ENCODE measurements at places on chromosomes 1 and 21. TPM values are rescaled to one million over a fixed set of nuclear protein-coding genes. Genes with fewer than 3 reads are reported as not detected.

DNA sequence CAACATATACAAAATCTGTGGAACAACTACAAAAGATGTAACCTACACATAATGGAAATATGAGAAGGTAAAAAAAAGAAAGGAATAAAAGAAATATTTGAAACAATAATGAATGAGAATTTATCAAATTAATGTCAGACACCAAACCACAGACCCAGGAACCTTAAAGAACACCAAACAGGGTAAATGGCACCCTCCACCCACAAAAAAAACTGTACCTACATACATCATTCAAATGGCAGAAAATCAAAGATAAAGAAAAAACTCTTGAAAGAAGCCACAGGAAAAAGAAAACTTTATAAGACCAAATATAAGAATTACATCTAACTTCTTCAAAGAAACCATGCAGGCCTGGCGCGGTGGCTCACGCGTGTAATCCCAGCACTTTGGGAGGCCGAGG is 54.0 kb downstream of the IL12RB2 start:
- no peaks in the 10 kb centered on the region for H3K36me3 ChIP-seq
- DNase-seq = no peak
- no peak overlapping the region for H3K27ac ChIP-seq
- H3K27me3 ChIP-seq = no peaks in the 10 kb centered on the region
- no peaks in the 10 kb centered on the region for H3K4me1 ChIP-seq

GRCh38 chr1:68107771-68108170 is 57.3 kb upstream of the DIRAS3 start:
- DNase-seq = no peak
- H3K27me3 ChIP-seq = no peaks in the 10 kb centered on the region
- no peak overlapping the region for H3K27ac ChIP-seq
- no peaks in the 10 kb centered on the region for H3K4me1 ChIP-seq
- no peaks in the 10 kb centered on the region for H3K36me3 ChIP-seq
- H3K4me3 ChIP-seq = no peak overlapping the region

GRCh38 chr1:14598007-14598497 is 433 bp upstream of the KAZN start:
- H3K4me3 ChIP-seq = peak overlapping the region; percentile 30
- no peaks in the 10 kb centered on the region for H3K36me3 ChIP-seq
- H3K27ac ChIP-seq = no peak overlapping the region
- peaks cover 8% of the 10 kb centered on the region for H3K27me3 ChIP-seq
- DNase-seq = no peak

GRCh38 chr1:191592039-191592438 is 566.2 kb upstream of the RGS18 start:
- no peak overlapping the region for H3K27ac ChIP-seq
- no peaks in the 10 kb centered on the region for H3K4me1 ChIP-seq
- no peaks in the 10 kb centered on the region for H3K36me3 ChIP-seq
- H3K27me3 ChIP-seq = no peaks in the 10 kb centered on the region

DNA sequence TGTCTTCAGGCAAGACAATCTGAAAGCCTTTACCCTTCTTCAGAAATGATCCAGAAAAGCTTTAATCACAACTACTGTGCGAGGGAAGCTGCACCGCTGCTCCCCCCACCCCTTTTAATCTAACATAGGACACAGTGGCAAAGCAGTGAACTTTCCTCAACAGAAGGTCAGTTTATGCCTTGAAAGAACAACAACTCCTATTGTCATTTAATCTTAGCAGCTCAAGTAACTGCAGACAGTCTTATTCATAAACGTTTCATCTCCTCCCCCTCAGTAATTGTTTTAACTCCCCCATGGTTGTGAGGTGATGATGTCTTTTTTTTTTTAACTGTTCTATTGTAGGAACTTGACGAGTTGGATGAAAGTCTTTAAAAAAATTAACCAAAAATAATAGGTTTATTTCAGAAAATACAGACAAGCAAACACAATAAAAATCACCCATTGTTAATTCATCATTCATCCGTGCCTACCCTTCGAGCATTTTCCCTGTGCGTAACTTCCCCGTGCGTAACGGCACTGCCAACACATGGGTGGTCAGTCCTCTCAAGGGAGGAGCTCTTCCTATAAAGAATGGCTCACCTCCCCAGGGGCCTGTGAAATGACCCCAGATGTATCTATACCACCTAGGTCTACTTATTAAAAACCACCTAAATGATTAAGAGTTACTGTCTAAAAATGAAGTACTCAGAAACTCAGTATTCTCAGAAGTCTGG is 3.3 kb upstream of the ADAR start:
- H3K27ac ChIP-seq = no peak overlapping the region
- H3K4me3 ChIP-seq = no peak overlapping the region
- H3K4me1 ChIP-seq = peaks cover 23% of the 10 kb centered on the region
- H3K36me3 ChIP-seq = no peaks in the 10 kb centered on the region
- no peak for DNase-seq

DNA sequence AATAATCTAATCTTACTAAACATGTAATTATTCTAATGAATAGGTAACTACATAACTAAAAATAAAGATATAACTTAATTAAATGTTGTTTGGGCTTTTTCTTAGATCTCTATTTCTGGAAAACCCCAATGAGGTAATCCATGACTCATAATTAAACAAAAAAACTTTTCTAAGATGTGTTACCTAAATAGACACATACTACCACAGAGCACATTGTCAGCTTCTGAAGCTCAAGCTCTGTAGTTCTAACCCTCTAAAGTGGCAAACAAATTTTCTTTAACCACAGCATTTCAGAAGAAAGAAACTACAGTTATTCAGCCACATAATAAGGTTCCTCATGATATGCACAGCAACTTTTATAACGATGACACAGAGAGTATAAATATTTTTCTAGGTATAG is 4.2 kb downstream of the OR6K3 start:
- H3K4me1 ChIP-seq = no peaks in the 10 kb centered on the region
- no peak overlapping the region for H3K4me3 ChIP-seq
- H3K27me3 ChIP-seq = no peaks in the 10 kb centered on the region
- DNase-seq = no peak
- no peaks in the 10 kb centered on the region for H3K36me3 ChIP-seq

DNA sequence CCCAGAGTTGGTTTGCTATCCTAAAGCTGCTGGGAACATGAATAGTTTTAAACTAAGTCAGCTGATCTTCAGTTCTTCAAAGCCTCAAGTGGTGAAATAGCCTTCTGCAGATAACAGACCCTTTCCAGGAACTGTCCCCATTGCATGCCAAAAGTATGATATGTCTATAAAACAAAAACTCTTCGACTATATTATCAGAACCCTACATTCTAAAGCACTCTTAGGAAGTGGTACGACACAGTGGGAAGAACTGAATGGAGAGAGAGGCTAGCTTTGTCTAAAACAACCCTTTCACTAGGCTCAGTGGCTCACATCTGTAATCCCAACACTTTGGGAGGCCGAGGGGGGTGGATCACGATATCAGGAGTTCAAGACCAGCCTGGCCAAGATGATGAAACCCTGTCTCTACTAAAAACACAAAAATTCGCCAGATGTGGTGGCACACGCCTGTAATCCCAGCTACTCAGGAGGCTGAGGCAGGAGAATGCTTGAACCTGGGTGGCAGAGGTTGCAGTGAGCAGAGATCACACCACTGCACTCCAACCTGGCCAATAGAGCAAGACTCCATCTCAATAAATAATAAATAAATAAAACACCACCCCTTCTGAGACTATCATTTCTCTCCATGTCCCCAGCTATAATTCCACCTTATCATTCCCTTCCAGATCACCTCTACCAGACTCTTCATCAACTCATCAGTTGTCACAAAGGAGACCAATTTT is 2.2 kb upstream of the FRRS1 start:
- no peaks in the 10 kb centered on the region for H3K27me3 ChIP-seq
- H3K27ac ChIP-seq = no peak overlapping the region
- no peak for DNase-seq
- H3K4me1 ChIP-seq = peaks cover 20% of the 10 kb centered on the region
- H3K4me3 ChIP-seq = no peak overlapping the region
- H3K36me3 ChIP-seq = no peaks in the 10 kb centered on the region

- DNase-seq = no peak
- no peaks in the 10 kb centered on the region for H3K4me1 ChIP-seq
- H3K27me3 ChIP-seq = no peaks in the 10 kb centered on the region
- H3K27ac ChIP-seq = no peak overlapping the region
- H3K36me3 ChIP-seq = no peaks in the 10 kb centered on the region
Measured at GRCh38 chr1:53361541-53361961, 33.7 kb upstream of the LRP8 start.

- peaks cover 92% of the 10 kb centered on the region for H3K36me3 ChIP-seq
- DNase-seq = no peak
- H3K4me1 ChIP-seq = peaks cover 63% of the 10 kb centered on the region
- H3K27ac ChIP-seq = peak overlapping the region; percentile 44
- H3K4me3 ChIP-seq = no peak overlapping the region
Measured at GRCh38 chr1:153642161-153642560, 8.3 kb downstream of the CHTOP start.

SPRR2F gene
- 2.8 TPM for total RNA-seq

GRCh38 chr1:234647245-234647644 is 37.3 kb upstream of the IRF2BP2 start:
- no peak overlapping the region for H3K27ac ChIP-seq
- DNase-seq = no peak
- H3K4me3 ChIP-seq = no peak overlapping the region
- no peaks in the 10 kb centered on the region for H3K4me1 ChIP-seq
- H3K27me3 ChIP-seq = no peaks in the 10 kb centered on the region
- no peaks in the 10 kb centered on the region for H3K36me3 ChIP-seq

- no peaks in the 10 kb centered on the region for H3K27me3 ChIP-seq
- peaks cover 17% of the 10 kb centered on the region for H3K4me1 ChIP-seq
- no peak overlapping the region for H3K27ac ChIP-seq
- no peak for DNase-seq
- H3K36me3 ChIP-seq = no peaks in the 10 kb centered on the region
Measured at GRCh38 chr1:64685217-64685616, 59.7 kb upstream of the RAVER2 start.
